ENCODE measurements at places on chromosomes 7 and 10.
A peak's percentile ranks its signal among the peaks of the same experiment; 100 is the strongest.

DNA sequence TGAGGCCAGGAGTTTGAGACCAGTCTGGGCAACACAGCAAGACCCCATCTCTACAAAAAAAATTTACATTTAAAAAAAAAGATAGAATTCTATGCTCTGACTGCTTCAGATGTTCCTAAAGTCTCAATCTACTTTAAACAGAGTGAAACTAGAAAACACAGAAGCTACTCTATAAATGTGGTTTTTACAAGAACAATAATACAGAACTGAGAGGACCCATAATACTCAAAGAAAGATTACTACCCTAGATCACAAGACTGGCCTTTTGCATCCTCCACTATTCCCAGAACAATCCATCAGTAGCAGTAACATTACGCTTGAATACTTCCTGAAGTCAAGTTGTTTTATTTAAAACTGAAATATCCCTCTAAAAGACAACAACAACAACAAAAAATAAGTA lies 119.4 kb downstream of the ZFAND4 start:
- no peak for DNase-seq

DNA sequence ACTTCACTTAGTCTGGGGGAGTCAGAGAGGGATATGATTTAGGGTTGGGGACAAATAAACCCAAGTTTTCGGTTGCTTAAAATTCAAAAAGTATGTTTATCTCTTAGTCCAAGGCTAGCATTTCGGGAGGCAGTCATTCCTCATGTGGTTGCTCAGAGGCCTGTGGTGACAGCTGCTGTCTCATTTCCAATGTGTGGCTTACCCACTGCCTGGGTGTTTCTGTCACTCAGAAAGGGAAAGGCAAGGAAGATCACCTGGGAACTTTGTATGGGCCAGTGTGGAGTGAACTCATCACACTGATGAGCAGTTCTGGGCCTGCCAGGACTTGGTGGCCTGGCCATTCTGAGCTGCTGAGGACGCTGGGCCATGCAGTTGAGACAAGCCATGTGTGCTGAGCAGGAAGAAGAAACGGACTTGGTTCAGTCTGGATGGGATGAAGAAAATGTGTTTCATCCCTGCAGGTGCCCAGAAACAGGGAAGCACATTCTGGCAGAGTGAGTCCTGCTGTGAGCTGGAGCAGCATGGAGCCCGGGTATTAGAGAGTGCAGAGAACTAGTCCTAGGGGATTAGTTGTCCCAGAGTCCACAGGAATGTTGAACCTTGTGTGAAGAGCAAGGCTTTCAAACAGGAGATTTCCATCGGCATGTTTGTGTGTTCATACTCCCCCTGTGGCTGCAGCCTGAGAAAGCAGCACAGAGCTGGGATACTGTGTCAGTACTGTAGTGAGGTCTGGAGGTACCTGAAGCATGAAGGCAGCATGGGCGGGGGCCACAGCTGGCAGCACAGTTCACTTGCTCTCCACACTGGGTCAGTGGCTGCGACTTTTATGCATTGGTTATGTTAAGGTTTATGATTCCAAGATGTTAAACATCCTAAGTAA lies 211.1 kb upstream of the IGFBP3 start:
- DNase-seq = no peak

DNA sequence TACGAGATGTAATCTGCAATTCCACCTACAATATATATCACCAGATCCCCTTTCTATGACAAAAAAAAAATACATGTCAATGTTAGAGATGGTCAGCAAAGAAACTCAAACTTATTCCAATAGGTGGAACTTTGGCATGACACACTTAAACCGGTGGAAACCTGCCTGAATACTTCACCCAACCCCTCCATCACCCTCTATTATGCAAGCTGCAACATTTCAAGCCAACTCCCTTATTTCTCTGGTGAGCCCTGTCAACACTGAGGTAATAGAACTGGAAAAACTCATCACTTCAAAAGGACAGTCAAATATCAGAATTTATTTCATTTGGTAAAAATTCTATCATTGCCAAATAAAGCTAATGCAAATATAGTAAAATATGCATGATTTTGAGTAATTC lies 3.6 kb downstream of the ZNF438 start:
- DNase-seq = no peak

- no peak for DNase-seq
These were observed 117.5 kb downstream of the OR13A1 start for GRCh38 chr10:45197816-45198485.

GRCh38 chr7:100867040-100867775 lies at the start of gene TRIP6:
TSS of gene TRIP6 (plus strand) at chr7:100867387. CDS start at chr7:100867498, 111 bp downstream.
- peak; percentile 60 for DNase-seq

DNA sequence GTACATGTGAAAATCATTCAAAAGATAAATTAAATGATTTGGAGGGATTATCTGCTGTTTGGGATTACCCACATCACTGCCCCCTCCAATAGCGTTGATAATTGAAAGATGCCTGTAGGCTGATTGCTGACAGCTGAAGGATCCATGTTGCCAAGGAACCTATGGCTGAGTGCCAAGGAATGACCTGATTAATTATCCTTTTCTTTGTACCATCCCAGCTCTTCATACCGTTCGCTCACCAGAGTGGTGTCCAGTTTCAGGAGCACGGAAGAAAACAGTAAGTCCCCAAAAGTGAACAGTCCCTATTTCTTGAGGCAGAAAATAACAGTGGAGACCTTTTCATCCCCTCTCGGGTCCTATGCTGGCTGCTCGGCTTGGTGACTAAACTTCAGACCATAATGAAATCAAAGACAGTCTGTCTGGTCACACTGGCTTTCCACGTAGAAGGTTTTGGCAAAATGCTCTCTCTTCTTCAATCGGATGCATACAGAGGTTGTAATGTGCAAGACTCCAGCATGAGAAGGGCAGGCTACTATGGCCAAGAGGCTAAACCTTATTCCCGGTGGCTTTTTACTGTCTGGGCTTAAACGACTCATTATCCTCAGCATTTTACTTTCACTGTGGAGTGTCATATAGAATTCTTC lies 108.8 kb downstream of the SPAG6 start:
- DNase-seq = no peak

- DNase-seq = no peak
These were observed 31.3 kb downstream of the CACUL1 start for GRCh38 chr10:118723466-118723865.

DNA sequence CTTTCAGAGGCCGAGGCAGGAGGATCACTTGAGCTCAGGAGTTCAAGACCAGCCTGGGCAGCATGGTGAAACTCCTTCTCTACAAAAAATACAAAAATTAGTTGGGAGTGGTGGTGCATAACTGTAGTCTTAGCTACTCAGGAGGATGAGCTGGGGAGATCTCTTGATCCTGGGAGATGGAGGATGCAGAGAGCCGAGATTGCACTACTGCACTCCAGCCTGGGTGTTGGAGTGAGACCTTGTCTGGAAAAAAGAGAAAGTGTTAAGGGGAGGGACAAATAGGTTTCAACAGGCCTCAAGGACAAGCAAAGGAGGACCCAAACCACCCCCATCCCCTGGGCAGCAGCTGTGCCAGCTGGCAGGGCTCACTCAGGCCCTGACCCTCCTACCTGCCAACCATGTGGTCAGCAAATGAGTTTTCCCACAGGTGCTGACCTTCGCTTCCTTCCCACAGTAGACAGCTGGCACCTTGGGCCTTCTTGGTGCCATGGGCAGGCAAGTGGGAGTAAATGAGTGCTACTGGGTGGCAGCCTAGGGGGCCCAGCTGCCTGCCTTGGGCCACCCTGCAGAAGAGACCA lies 5.5 kb upstream of the PNLIPRP2 start:
- no peak for DNase-seq

GRCh38 chr10:114662646-114663217 lies 4.7 kb upstream of the ABLIM1 start:
- no peak for DNase-seq

DNA sequence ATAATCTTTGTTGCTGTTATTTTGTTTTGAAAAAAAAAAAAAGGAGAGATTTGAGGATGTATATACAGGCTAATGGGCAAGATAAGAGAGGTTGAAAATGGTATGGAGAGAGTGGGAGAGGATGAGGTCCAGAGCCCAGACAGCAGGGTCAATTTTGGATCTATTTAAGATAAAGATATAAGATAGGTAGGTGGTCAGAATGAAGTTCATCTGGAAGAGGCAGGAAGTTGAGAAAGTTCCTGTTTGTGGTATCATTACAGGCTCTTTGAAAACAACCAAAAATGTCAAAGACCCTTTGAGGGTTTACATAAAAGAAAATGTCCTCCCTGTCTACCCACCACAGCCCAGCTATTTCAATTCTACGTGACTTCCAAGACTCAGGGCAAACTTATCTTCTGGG lies 7.5 kb downstream of the CEP41 start:
- DNase-seq = no peak

DNA sequence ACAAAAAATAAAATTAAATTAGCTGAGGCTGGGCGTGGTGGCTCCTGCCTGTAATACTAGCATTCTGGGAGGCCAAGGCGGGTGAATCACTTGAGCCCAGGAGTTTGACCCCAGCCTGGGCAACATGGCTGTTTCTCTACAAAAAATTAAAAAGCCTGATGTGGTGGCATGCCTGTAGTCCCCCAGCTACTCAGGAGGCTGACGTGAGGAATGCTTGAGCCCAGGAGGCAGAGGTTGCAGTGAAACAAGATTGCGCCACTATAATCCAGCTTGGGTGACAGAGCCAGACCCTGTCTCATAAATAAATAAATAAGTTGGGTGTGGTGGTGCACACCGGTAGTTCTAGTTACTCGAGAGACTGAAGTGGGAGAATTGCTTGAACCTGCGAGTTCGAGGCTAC lies 65.1 kb downstream of the GNA12 start:
- DNase-seq = no peak

DNA sequence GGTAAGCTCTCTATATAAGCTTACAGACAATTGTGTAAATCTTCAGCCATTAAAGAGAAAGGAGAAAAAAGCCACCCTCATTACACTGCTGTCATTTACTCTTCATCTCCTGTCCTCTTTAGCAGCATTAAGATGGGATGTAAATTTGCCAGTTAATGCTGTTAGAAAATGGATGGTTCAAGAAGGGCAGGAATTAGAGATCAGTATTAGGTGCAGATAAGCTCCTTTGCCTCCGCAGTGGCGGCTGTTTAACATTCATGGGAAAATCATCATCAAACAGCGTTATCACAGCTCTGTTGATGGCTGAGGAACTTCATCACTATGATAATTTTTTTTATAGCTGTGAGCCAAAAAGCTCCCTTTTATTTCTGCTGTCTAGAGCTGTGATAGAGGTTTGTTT lies 61.8 kb upstream of the FAM204A start:
- DNase-seq = no peak

DNA sequence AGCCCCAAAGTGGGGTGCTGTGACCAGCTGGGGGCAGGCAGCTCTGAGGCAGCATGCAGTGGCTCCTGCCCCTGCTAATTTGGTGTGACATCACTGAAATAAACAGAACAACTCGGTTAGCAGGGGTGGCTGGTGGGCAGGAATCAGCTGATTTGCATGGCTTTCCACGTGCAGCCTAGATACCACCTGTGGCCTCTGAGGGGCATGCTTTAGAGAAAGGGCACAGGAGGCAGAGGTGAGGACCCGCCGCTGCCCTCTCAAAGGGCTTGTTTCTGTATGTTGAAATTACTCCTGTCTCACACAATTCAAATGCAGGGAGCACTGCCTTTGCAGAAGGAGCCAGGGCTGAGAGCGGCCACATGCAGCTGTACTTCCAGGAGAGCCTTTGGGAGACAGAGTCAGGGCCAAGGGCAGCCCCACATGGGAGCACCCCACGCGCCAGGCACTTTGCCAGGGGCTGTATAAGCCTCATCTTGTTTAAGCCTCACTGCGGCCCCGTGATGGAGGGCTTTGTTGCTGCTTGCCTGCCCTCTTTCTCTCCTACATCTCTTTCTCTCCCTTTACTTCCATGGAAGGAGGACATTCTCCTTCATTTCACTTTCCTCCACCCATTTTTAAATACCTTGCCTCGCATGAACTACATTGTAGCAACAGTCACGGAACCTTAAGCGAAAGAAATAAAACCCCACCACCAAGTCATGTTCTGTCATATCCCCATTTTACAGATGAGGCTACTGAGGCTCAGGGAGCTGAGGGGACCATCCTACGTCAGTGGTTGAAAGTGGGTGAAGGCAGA lies 137.7 kb downstream of the ZMIZ1 start:
- no peak for DNase-seq

- no peak for DNase-seq
These were observed 53.6 kb downstream of the PARD3 start for GRCh38 chr10:34761453-34761852.

DNA sequence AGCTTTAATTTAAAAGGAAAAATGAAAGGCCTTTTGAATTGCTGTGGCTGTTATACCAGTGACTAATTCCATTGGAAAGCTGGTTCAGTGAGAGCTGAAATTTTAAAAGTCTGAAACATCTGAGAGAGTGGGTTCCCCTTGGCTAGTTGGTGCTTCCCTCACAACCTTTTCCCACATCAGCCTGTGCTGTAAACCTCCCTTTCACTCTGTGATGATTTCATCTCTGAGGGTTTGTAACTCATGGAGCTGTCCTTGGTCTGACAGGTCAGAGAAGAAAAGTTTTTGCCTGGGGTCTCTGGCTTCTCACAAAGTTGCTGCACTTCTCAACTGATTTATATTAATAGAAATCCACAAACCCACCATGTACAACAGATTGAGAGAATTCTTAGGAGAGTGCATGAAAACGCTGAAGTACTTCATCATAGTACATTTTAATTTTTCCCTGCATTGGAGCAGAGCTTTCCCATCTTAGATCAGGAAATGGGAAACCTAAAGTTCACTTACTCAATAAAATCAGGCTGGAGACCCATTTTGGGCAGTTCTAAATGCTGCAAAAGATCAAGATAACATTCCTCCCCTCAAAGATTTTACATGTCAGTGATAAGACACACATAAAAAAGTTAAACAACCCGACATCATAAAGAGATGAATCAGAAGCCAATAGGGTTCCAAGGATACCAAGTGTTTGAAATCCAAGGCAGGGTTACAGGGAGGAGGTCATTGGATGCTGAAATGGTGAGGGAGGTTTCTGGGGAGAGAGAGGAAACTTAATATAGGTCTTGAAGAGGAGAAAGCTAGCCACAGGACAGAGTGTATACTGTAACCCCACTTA lies 157.0 kb upstream of the MKLN1 start:
- DNase-seq = no peak

DNA sequence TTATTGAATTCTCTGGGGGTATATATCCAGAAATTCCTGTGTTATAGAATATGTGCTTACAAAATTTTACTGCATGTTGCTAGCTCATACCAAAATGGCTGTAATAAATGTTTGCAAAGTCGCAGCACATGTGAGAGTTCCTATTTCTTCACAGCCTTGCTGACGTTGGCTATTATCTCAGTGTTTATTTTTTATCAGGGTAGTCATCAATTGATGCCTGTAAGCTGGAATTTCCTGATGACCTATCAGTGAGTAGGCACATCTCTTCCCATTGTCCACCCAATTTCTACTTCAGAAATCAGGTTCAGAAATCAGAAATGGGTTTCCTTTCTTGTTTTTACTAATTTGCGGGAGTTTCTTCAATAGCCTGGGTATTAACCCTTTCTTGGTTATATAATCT lies 268.1 kb upstream of the FZD8 start:
- DNase-seq = no peak

GRCh38 chr10:131777921-131778320 lies 122.9 kb upstream of the PPP2R2D start:
- no peak for DNase-seq

GRCh38 chr7:102284891-102285539 lies 1.7 kb upstream of the SH2B2 start:
- DNase-seq = no peak

GRCh38 chr7:19851504-19851903 lies 78.1 kb upstream of the TMEM196 start:
- no peak for DNase-seq

GRCh38 chr7:114426824-114427223 lies 12.2 kb downstream of the FOXP2 start:
- no peak for DNase-seq

Measured in activated T-cell treated with anti-CD3 and anti-CD28 coated beads for 4 hours (primary cell).